ENCODE measurements at places on chromosomes 3 and 15. TPM values are rescaled to one million over a fixed set of nuclear protein-coding genes. Genes with fewer than 3 reads are reported as not detected.

DNA sequence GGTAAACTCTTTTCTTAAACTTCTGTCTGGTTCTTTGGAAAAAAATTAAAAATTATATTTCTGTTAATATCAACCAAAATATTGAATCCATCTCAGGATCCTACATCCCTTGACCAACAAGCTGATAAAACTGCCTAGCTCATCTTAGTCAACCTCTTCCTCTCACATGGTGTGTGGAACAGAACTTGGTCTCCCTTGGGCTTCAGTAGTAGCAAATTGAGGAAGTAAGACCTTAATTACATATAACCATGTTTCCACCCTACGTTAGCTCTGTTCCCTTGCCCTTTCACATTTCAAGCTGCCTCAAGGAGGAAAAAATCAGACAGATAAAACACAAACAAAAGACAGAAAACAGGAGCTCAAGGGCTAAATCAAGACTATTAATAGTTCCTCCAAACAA lies 116.4 kb downstream of the GREM1 start:
- no peak for DNase-seq

The MEX3B gene
- 3.4 TPM for total RNA-seq

- peak; percentile 70 for DNase-seq
These were observed 388.2 kb upstream of the AGTR1 start for GRCh38 chr3:148309390-148310035.

DNA sequence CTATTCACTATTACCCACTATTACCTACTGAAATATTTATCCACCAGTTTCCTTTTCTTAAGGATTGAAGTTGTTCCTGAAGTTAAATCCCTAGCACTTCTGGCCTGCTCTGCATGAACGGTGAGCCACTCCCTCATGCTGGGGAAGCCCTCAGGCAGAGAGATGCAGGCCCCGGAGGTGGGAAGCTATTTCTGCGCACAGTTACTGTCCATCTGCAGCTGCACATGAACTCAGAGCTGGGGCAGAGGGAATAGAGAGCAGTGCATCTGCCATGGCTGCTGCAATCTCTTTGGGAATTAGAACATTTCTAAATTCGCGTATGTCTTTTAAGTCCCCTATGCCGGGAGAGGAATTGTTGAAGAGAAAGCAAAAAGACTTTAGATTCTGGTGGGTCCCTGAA lies 6.3 kb upstream of the GALNT15 start:
- DNase-seq = peak; percentile 1

DNA sequence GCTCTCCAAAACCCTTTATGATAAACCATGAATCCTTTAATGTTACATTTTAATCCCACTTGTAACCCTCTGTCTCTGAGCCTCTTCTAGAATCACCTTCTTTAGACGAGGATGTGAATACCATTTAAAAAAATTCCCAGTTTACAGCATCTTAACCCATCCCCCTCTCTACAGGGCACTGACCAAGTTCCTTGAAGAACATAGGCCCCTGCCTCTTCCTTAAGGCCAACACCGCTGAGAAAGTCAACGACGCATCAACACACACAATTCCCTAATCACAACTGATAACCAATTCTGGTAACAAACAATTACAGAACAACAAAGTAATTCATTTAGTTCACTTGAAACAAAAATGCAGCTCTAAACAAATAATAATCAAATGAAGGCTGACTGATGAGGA lies 130.3 kb downstream of the DLG1 start:
- peak; percentile 63 for DNase-seq

- no peak for DNase-seq
These were observed 27.3 kb downstream of the RNU5B-1 start for GRCh38 chr15:65331811-65332210.

The GATM gene
- 35.2 TPM for total RNA-seq

GRCh38 chr15:67290319-67290718 lies 35.7 kb downstream of the IQCH start:
- no peak for DNase-seq

The GOLGA8O gene
- total RNA-seq = not detected

DNA sequence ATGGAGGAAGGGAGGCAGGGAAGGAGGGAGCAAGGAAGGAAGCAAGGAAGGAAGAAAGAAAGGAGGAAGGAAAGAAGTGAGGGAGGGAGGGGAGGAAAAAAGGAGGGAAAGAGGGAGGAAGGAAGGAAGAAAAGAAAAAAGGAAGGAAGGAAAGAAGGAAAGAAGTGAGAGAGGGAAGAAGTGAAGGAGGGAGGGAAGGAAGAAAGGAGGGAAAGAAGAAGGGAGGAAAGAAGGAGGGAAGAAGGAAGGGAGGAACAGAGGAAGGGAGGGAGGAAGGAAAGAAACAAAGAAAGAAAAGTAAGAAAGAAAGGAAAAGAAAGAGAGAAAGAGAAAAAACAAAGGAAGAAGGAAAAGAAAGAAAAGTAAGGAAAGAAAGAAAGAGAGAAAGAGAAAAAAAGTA lies 183.0 kb upstream of the SLC24A5 start:
- no peak for DNase-seq
